ENCODE measurements at places on chromosomes 11 and 22.

DNA sequence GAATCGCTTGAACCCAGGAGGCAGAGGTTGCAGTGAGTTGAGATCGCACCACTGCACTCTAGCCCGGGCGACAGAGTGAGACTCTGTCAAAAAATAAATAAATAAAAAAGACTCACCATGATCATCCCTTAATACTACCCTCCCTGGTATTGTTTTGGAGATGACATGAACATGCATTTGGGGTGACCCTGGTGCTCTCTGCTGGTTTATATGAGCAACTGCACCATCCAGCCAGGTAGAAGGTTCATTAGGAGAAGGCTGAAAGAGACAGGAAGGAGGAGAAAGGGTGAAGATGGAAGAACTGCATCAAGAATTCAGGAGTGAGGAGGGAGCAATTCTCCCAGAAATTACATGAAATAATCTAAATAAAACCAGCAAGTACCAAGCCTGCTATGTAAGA is 37.8 kb downstream of the SLC5A1 start:
- no peak for DNase-seq

DNA sequence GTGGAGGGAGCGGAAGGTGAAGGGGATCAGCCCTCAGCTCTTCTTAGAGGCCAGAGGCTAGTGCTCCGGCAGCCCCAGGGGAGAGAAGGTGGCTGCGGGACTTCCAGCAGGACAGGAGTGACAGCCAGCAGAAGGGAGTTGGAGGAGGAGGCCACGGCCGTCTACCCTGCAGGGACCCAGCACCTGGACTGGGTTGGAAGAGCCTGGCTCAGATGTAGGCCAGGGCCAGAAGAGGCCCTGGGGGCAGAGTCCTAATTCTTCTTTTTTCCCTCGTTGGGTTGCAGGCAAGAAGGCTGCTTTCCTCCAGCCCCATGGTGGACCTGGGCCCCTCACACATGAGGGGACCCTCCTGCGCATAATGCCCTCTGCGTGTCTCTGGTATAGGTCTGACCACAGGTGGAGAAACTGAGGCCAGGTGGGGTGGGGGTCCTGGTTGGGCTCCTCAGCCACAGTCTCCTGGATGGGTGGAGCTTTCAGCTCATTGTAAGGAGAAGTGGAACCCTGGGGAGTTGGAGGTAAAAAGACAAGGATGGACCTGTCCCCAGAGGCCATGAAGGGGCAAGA is 2.3 kb upstream of the MCAM start:
- DNase-seq = peak; percentile 22

DNA sequence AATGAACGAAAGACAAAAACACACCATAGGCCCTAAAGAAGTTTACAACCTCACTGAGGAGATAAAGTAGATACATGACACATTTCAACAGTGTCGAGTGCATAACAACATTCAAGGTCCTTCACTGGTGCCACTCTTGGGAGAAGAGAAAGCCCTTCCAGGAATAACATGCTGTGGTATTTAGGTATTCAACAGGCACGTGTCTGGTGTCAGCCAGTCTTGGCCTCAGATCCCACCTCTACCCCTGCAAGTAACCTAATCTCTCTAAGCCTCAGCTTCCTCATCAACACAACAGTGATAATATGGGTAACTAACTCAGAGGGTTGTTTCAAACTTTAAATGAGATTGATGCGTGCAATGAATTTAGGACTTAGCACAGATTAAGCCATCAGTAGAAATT is 235.0 kb upstream of the ZC3H12C start:
- no peak for DNase-seq

DNA sequence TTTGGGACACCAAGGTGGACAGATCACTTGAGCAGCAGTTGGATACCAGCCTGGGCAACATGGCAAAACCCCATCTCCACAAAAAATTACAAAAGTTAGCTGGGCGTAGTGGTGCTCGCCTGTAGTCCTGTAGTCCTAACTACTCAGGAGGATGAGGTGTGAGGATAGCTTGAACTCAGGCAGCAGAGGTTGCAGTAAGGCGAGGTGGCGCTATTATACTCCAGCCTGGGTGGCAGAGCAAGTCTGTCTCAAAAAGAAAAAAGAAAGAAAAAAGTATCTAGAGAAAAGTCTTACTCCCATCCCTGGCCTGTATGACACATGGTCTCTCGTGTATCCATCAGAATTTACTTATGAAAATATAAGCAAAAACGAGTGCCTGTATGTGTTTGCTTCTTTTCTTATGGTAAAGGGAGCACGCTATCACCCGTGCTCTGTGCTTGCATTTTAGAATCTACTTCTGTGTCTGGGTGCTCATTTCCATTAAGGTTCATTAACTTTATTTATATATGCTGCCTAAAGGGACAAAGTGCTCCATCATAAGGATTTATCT is 15.4 kb upstream of the CPT1A start:
- DNase-seq = no peak

GRCh38 chr22:46162285-46162684 is 12.0 kb downstream of the PPARA start:
- no peak for DNase-seq

GRCh38 chr11:33915526-33915925 is 23.6 kb upstream of the LMO2 start:
- DNase-seq = no peak

DNA sequence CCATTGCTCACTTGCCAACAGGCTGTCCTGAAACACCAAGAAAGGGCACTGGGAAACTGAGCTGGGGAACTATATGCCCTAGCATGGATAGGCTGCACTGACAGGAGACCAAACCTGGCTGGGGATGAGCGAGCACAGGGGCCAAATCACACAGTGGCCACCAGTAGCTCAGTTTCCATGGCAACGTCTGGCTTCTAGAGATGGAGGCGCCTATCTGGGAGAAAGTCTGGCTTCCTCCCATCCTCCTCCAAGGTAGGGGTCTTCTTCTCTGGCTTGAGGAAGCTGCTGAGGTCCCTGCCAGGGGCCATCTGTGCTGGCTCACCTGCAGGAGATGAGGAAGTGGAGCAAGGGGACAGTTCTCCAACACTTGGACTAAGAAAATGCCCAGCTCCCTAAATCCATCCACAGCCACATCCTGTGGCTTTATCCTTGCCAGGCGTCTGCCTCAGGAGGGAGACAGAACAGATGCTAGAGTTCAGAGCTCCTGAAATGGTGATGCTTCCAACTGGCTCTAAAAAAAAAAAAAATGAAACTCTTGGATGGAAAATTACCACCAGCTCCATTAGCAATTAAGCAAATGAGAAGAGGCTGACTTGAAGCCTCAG is 48.3 kb downstream of the SYT13 start:
- peak; percentile 41 for DNase-seq

DNA sequence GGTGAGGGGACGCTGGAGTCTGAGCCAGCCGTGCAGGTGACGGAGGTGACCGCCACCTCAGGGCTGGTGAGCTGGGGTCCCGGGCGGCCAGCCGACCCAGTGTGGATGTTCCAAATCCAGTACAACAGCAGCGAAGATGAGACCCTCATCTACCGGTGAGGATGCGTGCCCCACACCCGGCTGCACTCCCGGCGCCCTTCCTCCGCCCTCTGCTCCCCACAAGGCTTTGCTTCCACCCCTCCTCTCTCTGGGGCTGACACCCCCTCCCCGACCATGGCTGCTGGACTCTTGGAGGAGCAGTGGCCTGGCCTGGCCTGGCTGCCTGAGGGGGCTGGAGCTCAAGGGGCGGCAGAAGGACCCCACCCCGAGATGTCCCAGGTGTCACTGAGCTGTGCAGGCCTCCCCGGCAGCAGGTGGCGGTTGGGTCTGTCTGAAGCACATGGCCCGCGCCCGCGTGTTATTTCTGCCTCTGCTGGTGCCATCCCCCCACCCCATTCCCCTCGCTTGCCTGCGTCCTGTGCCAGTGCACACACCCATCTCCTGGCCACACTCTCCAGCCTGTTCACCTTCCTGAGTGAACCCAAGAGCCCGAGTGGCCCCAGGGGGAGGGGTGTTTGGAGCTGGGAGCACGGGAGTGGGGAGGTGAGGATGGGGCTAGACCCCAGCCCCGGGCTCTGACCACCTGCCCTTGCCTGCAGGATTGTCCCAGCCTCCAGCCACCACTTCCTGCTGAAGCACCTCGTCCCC is 2.2 kb downstream of the LRFN4 start:
- DNase-seq = no peak

- no peak for DNase-seq
These were observed 23.1 kb downstream of the BDNF start for GRCh38 chr11:27677108-27677507.

- DNase-seq = peak; percentile 90
These were observed 1.5 kb downstream of the TCIRG1 start for GRCh38 chr11:68040101-68040956.

- no peak for DNase-seq
These were observed 100.9 kb upstream of the LDLRAD3 start for GRCh38 chr11:35842958-35843357.

DNA sequence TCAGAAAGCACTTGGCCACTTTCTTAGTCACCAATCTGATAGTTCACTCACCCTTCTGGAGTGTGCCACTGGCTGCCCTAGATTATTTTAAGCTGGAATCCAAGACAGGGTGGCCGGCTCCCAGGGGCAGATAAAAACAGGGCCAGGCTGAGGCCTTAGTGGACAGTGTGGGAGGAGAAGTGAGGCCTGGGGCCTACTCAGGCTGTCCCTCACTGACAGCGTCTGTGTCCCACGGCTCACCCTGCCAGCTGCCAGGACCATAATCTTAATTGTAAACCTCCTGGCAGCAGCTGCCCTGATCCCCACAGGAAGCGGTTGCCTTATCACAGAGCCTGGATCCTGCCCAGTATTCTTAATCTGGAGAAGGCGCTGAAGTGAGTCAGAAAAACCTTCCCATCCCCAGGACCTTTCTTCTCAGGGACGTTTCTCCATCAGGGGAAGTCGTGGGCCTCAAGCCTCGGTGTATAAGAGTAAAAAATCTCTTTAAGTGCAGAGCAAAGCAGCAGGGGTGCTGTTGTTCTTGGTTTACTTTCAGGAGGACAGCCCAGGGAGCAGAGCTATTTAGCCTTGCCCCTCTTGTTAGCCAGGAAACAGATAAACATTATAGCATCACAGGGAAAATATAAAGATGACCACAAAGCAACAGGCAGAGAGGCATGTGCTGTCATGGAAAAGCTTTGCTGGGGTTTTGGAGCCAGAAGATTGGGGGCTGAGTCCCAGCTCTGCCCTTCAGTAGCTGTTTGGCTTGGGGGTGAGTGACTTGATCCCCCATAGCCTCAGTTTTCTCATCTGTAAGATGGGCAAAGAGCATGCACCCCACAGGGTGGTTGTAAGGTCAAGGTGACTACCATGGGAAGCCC is 39.6 kb downstream of the TSPAN18 start:
- peak; percentile 77 for DNase-seq

DNA sequence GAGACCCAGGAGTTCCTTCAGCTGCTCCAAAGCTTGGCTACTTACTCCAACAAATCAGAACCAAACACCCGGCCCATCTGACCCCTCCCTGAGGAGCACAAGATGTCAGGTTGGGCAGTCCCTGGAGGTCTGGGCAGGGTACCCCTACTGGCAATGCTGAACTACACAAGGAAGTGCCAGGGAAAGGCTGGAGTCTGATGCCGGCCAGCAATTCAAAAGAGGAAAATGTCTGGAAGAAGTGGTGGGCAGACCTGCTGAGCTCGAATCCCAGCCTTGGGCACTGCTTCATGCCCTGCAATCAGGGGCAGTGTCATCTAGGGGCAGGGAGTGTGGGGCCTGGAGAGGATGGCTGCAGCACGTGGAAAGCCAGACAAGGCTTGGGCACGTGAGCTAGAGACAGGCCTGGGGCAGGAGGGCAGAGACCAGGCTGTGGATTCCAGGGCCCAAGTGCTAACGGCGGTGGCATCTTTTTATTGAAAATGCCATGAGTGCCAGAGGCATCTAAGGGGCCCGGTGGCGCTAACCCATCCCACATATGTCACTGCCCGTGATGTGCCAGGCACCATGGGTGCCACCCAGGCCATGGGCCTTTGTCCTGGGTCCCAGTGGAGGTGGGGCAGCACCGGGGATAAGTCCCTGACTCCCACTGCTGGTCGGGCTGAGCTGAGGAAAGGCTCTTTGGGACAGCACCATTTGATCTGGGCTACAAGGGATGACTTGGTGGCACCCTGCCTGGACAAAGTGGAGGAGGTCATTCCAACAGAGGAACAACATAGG is 97.9 kb upstream of the PITPNB start:
- no peak for DNase-seq

DNA sequence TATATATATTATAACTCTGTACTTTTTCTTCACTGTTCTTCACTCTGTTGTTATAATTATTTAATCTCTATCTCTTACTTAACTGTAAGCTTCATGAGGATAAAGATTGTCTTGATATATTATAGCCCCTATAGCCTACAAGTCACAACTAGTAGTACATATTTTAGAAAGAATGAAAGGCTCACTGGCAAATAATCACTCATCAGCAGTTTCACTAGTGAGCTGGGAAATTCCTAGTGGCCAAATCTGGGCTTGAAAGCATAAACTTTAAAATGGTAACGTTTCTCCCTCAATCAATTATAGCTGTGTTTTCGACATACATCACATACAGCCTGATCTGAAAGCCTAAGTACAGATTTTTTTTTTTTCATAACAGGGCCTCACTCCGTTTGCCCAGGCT is 42.5 kb downstream of the CTSC start:
- no peak for DNase-seq

GRCh38 chr22:50076646-50077535 is 8.3 kb downstream of the MLC1 start:
- DNase-seq = no peak

- DNase-seq = no peak
These were observed 46.1 kb downstream of the MYEOV start for GRCh38 chr11:69339983-69340565.

- DNase-seq = no peak
These were observed 13.9 kb upstream of the ADSL start for GRCh38 chr22:40332319-40332781.

- DNase-seq = no peak
These were observed 24.3 kb downstream of the CD6 start for GRCh38 chr11:60995798-60996197.

DNA sequence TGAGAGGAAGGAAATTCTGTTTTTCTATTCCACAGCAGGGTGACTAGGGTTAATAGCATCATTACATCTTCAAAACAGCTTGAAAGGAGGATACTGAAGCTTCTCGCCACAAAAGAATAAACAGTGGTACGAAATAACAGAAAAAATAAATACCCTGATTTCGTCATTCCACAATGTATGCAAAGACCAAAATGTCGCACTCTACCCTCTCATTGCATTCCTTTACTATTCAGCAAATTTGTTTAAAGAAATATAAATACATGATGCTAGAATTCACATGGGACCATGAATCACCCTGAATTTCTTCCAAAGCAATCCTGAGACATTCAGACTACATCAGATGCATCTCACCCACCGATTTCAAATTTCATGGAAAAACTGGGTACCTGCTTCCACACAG is 112.3 kb upstream of the TOP3B start:
- DNase-seq = no peak

DNA sequence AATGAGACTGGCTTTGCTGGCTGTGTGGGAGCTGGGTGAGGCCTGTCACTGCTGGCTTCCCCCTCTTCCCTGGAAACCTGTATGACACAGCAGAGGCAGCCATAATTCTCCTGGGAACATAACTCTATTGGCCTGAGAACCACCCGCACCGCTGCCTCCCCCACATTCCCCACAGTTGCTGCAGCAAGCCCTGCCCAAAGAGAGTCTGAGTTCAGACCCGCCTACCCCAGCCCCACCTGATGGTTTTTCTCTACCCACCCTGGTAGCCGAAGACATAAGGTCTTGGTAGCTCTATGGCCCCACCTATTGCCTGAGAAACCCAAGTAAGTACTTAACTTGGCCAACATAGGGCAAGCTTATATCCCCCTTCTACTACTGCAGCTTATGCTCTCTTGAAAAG is 174.8 kb downstream of the C11orf91 start:
- no peak for DNase-seq
